ENCODE measurements at places on chromosomes 1 and 21.

DNA sequence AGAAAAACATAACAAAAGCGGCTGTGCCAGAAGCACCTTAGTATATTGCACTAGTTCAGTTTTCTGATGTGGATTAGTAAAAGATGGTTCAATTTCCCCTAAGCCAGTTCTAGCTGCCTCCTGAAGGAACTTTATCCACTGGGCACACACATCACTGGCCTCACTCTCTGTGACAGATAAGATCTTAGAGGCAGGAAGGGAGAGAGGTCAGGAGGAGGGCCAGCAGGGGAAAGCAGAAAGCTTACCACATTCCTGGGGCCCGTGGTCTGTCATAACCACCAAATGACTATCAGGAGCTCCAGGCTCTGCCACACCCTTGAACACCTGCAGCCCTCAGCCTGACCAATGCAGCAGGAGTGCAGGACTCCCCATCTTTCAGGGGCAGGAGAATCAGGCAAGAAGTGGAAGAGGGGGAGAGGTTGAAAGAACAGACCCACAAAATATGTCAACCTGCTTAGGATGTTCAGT is 37.8 kb downstream of the LRRC71 start:
- DNase-seq, result no peak

GRCh38 chr1:53182716-53183094 is 13.9 kb upstream of the CPT2 start:
- no peak for DNase-seq

- DNase-seq, result peak; percentile 68
Measured at GRCh38 chr1:10867138-10867721, 70.8 kb upstream of the CASZ1 start.

DNA sequence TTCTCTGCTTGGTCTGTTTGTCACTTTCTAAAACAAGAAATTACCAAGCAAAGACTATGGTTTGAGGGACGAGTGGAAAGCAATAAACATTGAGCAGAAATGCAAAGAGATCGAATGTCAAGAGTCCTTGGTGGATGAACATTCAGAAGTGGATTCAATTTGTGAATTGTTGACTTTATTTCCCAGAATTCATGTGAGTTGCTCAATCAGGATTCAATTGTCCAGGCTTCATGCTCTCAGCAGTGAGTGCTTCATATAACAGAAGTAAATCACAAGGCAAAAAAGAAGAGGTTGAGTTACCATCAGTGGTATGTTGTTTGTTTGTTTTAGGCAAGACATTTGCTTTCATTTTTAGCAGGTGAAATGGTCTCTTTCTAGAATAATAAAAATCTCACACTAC is 31.9 kb downstream of the NGF start:
- no peak for DNase-seq

GRCh38 chr1:48025076-48025475 is 27.9 kb upstream of the TRABD2B start:
- no peak for DNase-seq

All from activated CD8-positive, alpha-beta memory T cell treated with anti-CD3 and anti-CD28 coated beads, Interleukin-2, amount 50 U/mL, for 4 hours (primary cell).